ENCODE measurements at places on chromosomes 1 and 21. TPM values are rescaled to one million over a fixed set of nuclear protein-coding genes. Genes with fewer than 3 reads are reported as not detected.

The SHISA4 gene
- 3.6 TPM for total RNA-seq

The GJA9 gene
- total RNA-seq = not detected

- H3K4me3 ChIP-seq = peak overlapping the region; percentile 97
- peaks cover 17% of the 10 kb centered on the region for H3K4me1 ChIP-seq
- H3K27ac ChIP-seq = no peak overlapping the region
- peak; percentile 43 for DNase-seq
Measured at GRCh38 chr1:3858231-3858981, 1.1 kb downstream of the DFFB start.

The BCL2L15 gene
- total RNA-seq = 21.8 TPM

GRCh38 chr1:21298981-21299391 is 8.7 kb upstream of the ECE1 start:
- no peak for DNase-seq
- no peak overlapping the region for H3K4me3 ChIP-seq
- H3K27ac ChIP-seq = no peak overlapping the region
- no peaks in the 10 kb centered on the region for H3K27me3 ChIP-seq

GRCh38 chr1:25922971-25923552 is 16.8 kb upstream of the STMN1 start:
- H3K4me3 ChIP-seq = peak overlapping the region; percentile 29
- DNase-seq = no peak
- no peaks in the 10 kb centered on the region for H3K36me3 ChIP-seq
- H3K27ac ChIP-seq = peak overlapping the region; percentile 74

DNA sequence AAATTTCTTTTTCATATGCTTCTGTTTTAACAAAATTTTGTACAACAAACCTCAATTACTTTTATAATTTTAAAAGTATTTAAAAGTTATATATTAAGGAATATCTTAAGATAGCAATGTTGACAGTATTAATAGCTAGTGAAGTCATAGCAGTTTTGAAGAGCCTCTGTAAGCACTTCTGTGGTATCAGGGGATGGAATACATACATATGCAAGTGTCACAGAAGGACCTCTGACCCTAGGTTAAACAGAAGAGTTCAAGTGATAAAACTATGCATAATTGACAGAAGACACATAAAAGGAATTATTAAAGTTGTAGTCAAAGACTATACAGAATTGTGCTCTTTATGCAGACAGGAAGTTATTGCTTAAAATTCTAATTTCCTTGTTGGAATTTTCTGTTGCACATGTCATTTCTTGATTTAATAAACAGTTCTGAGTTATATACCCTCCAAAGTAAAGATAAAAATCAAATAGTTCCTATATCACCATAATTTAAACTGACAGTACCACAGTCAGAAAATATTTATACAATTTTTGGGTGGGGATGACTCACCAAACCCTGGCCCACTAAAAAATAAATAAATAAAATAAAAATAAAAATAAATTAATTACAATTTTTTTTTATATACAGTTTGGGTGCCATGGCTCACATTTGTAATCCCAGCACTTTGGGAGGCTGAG is 27.1 kb downstream of the IPP start:
- H3K36me3 ChIP-seq = no peaks in the 10 kb centered on the region
- no peak overlapping the region for H3K27ac ChIP-seq
- H3K27me3 ChIP-seq = no peaks in the 10 kb centered on the region
- DNase-seq = no peak
- no peak overlapping the region for H3K4me3 ChIP-seq

DNA sequence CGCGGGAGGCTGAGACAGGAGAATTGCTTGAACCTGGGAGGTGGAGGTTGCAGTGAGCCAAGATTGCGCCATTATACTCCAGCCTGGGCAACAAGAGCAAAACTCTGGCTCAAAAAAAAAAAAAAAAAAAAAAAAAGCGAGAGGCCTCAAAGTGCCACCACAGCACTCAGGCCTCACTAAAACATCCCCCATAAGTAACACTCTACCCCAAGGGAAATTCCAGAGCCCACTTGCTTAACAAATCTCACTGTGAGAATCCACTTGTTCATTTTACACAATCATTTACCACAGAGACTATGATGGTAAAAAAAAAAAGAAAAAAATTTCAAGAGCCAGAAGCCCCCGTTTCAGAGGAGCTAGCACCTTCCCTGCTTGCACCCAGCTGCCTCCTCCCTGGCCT is 26.3 kb upstream of the EXOSC10 start:
- H3K36me3 ChIP-seq = peaks cover 49% of the 10 kb centered on the region
- no peaks in the 10 kb centered on the region for H3K4me1 ChIP-seq
- DNase-seq = no peak
- H3K27ac ChIP-seq = no peak overlapping the region

DNA sequence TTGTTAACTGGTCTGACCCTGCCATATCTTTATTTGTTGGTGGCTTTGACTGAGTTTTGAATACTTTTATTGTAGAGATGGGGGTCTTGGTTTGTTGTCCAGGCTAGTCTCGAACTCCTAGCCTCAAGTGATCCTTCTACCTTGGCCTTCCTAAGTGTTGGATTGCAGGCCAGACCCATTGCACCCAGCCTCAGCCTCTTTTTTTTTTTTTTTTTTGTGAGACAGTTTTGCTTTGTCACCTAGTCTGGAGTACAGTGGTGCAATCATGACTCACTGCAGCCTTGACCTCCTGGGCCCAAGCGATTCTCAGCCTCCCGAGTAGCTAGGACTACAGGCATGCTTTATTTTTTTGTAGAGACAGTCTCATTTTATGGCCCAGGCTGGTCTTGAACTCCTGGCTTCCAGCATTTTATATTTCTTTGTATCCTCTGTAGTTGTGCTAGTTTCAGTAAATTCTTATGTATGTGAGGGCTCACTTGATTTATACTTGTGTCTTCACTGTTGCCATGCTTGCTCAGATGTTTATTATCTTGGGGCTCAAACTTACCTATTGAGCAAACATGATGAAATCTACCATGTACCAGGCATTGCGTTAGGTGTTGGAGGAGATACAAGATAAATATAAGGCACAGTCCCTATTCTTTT is 24.1 kb downstream of the THRAP3 start:
- DNase-seq = no peak
- H3K4me1 ChIP-seq = peaks cover 22% of the 10 kb centered on the region
- no peaks in the 10 kb centered on the region for H3K27me3 ChIP-seq

The KRTAP22-2 gene
- not detected for total RNA-seq

- H3K36me3 ChIP-seq = no peaks in the 10 kb centered on the region
- H3K4me1 ChIP-seq = no peaks in the 10 kb centered on the region
- no peaks in the 10 kb centered on the region for H3K27me3 ChIP-seq
- no peak overlapping the region for H3K27ac ChIP-seq
- no peak overlapping the region for H3K4me3 ChIP-seq
- DNase-seq = no peak
Measured at GRCh38 chr1:112735752-112736151, 20.6 kb upstream of the PPM1J start.

- no peak overlapping the region for H3K27ac ChIP-seq
- H3K27me3 ChIP-seq = no peaks in the 10 kb centered on the region
- no peak overlapping the region for H3K4me3 ChIP-seq
- DNase-seq = no peak
Measured at GRCh38 chr21:26614251-26614650, 41.2 kb upstream of the CYYR1 start.

The OR10J1 gene
- not detected for total RNA-seq

DNA sequence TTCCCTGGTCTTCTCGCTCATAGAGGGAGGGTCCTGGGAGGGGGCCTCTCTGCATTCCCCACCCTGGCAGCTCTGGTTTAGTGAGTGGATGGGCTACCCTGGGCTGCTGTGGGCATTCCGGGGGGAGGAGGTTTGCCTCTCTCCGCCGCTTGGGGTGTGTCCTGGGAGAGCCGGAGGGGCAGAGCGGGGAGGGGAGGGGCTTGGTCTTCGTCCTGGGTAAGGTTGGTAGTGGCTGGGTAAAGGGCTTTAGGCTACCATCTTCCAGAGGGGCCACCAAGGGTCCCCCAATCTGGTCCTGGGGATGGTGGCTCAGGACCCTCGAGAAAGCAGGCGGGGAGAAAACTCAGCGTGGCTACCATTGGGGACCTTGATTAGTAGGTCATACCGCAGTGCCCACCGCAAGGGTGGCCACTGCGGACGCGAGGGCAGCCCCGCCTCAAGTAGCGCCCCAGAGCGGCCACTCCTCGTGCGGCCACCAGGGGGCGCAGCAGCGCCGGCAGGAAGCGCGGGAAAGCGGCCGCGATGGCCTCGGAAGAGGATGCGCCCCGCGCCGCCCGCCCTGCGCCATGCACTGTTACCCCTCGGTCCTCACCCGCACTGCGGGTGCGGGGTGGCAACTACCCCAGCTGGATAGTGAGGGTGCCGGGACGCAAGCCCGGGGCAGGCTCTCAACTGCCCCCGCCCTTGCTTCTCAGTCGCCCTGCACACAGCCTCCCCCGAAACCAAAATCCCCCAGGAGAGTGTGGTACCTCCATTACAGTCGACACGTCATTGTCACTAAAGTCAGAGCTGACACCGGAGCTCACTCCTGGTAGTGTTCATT is 44.1 kb upstream of the SLC25A33 start:
- H3K4me1 ChIP-seq = no peaks in the 10 kb centered on the region
- H3K36me3 ChIP-seq = no peaks in the 10 kb centered on the region
- no peaks in the 10 kb centered on the region for H3K27me3 ChIP-seq
- no peak overlapping the region for H3K4me3 ChIP-seq
- H3K27ac ChIP-seq = no peak overlapping the region
- peak; percentile 20 for DNase-seq

DNA sequence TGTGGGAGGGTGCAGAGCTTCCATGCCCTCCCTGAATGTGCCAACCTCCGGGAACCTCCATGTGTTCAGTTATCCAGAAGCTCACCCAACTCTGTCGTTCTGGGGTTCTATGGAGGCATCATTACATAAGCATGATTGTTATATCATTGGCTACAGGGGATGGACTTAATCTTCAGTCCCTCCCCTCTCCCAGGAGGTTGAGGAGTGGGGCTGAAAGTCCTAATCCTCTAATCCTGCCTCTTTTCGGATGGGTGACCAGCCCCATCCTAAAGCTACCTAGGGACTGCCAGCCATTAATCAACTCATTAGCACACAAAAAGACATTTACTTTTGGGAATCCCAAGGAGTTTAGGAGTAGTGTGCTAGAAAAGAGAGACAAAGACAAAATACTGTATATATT is 32.0 kb upstream of the PSEN2 start:
- no peaks in the 10 kb centered on the region for H3K36me3 ChIP-seq
- H3K27me3 ChIP-seq = no peaks in the 10 kb centered on the region
- H3K27ac ChIP-seq = no peak overlapping the region
- H3K4me1 ChIP-seq = no peaks in the 10 kb centered on the region
- no peak for DNase-seq

DNA sequence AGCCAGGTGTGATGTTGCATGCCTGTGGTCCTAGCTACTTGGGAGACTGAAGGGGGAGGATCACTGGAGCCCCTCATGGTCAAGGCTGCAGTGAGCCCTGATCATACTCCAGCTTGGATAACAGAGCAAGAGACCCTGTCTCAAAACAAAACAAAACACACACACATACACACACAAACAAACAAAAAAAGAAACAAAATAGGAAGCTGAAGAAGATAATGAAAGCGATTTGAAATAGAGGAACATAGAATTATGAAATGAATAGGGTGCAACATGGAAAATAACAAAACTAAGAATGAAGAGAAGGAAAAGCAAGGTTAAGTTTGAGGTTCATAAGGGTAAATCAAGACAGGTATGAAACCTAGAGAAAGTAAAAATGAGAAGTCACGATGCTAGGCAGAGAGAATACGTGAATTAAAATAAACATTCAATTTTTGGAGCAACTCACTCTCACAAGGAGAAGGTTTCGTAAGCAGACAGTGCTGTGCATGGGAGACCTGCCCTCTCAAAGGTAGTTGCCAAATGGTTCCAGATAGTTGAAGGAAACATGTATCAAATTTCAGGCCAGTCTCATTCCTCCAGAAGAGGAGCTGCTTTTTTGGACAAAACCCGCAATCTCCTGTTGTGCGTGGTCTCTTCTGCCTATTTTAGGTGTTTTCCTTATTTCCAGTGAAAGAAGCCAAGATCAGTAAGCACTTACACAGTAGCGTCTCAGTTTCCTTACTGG is 3.3 kb downstream of the CD46 start:
- peaks cover 21% of the 10 kb centered on the region for H3K36me3 ChIP-seq
- H3K27ac ChIP-seq = peak overlapping the region; percentile 64
- H3K27me3 ChIP-seq = no peaks in the 10 kb centered on the region
- DNase-seq = no peak

DNA sequence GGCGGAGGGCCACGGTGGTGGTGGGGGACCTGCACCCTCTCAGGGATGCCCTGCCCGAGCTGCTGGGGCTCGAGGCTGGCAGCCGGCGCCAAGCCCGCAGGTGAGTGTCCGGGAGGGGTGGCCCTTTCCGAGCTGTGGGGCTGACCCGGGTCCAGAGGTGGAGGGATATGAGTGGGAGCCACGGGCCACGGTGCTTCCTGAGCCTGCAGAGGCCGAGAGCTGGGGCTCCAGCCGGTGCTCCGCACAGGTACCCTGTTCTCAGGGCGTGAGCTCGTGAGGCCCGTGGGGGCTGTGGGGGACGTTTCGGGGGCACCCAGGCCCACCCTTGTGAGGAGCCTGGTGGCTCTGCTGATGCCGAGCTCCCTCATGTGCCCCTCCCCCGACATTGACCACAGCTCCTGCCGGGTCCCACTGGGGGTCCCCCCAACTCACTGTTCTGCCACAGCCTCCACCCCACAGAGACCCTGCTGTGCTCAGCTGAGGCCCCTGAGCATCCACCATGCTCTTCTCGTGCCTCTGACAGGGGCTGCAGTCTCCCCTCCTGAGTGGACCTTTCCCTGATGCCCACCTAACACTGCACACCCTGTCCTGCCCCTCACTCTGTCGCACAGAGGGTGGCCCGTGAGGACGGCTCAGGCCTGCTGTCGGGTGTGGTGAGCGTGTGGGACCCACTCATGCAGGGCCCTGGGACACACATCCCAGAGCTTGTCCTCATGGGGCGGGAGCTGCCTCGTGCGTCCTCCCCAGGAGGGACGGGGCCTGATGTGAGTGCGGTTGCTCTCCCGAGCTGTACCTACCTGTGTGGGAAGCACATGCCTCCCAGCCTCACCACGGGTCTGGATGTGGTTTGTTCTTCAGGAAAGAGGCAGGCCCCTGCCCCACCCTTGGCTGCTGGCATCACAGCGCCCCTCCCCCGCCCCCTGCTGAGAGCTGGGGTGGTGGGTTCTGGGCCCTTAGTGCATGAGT is 27.5 kb downstream of the SLX9 start:
- no peaks in the 10 kb centered on the region for H3K4me1 ChIP-seq
- no peak for DNase-seq
- H3K27ac ChIP-seq = no peak overlapping the region
- H3K4me3 ChIP-seq = no peak overlapping the region
- no peaks in the 10 kb centered on the region for H3K27me3 ChIP-seq

The AMY1B gene
- 0.49 TPM for total RNA-seq

The KMO gene
- 0.84 TPM for total RNA-seq

GRCh38 chr1:41416552-41417334 is 55.5 kb downstream of the FOXO6 start:
- H3K36me3 ChIP-seq = no peaks in the 10 kb centered on the region
- no peaks in the 10 kb centered on the region for H3K4me1 ChIP-seq
- DNase-seq = peak; percentile 85
- no peak overlapping the region for H3K27ac ChIP-seq

The C1orf185 gene
- not detected for total RNA-seq

GRCh38 chr1:17207046-17207445 is 2.1 kb downstream of the PADI1 start:
- no peaks in the 10 kb centered on the region for H3K36me3 ChIP-seq
- no peak overlapping the region for H3K4me3 ChIP-seq
- H3K27ac ChIP-seq = no peak overlapping the region
- DNase-seq = no peak
- no peaks in the 10 kb centered on the region for H3K27me3 ChIP-seq
- H3K4me1 ChIP-seq = no peaks in the 10 kb centered on the region
